ENCODE measurements at places on chromosomes 4 and X. TPM values are rescaled to one million over a fixed set of nuclear protein-coding genes. Genes with fewer than 3 reads are reported as not detected.

The TLL1 gene
- 0.74 TPM for total RNA-seq

The TKTL1 gene
- 18.0 TPM for total RNA-seq

The XAGE2 gene
- total RNA-seq = not detected

The VCX3A gene
- total RNA-seq = not detected

The RNF128 gene
- 0.15 TPM for total RNA-seq

The DOK7 gene
- 35.5 TPM for total RNA-seq

GRCh38 chr4:64497491-64497890 is 88.2 kb upstream of the TECRL start:
- no peak for DNase-seq

DNA sequence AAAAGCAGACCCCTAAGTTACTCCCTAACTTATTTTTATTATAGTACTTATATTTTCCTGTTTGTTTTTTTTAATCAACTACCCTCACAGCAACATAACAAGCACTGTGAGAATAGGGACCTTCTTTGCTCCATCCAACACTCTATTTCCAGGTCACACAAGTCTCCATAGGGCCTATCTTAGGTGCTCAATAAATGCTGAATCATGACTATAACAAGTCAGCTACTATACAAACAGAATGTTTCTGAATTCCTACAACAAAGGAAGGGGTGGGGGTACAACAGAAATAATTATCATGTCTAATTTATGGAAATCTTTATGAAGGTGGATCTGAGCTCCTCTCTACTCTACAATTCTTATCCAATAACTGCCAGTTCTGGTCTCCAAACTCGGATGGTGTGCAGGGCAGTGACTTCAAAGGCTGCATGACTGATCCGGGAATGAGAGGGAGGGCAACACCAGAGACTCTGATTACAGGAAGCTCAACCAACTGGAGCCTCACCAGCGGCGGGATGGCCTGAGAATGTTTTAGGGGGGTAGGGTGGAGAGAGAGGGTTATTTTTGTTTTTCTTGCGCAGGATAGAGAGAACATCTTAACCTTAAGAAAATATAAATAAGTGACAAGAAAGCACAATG is 71.1 kb downstream of the HADH start:
- no peak for DNase-seq

DNA sequence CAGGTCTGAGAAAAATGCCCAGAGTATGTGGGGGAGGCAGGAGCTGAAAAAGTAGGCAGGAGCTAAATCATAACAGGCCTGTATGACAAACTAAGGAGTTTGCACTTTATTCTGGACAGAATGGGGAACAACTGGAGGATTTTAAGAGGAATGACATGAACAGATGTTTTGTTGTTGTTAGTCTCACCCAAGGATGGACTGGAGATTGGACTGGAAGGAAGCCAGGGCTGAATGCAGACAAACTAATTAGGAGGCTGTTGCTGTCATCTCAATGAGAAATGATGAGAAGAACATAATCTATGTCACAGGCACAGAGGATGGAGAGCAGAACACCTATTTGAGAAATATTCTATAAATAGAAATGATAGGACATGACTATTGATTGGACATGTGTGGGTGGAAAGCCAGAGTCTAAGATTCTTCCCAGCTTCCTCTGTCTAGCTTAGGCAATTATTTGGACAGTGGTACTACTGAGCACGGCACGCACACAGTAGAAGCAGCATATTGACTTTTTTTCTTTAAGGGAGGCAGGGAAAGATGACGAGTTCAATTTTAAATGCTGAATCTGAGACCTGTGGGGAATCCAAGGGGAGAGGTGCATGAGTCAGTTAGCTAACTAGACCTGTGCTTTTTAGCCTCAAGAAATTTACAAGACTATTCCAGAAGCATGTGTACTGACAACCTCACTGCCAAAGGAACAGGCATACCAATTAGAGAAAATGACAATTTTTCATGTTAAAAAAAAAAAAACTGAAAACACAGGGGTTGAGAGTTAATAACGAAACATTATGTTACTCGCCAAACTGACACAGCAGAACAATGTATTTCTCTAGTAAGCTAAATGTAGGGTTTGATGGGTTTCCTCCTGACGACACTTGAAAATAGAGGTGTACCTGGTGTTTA is 963 bp upstream of the USO1 start:
- no peak for DNase-seq

GRCh38 chr4:89177807-89178206 is 66.5 kb downstream of the TIGD2 start:
- no peak for DNase-seq

DNA sequence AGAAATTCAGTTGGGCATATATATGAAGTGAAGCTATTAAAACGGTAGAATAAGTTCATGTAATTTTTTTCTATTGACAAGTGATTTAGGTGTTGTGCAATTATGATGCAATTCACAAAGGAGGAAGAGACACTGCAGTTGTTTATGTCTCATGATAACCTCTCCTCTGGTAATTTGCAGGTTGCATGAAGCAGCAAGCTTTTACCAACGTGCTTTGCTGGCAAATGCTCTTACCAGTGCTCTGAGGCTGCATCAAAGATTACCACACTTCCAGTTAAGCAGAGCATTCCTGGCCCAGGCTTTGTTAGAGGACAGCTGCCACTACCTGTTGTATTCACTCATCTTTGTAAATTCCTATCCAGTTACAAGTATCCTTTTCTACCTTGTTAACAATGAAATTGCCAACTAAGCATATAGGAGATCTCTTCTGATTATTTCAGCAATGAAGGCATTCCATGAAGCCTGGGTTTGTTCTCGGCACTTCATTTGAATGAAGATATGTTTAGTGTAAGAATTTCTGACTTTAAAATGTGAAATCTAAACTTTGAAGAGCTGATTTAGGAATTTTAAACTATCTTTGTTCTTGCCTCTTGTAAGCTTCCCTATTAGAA is 3.9 kb downstream of the TMEM33 start:
- no peak for DNase-seq

GRCh38 chr4:76757418-76757939 is 140.5 kb downstream of the SOWAHB start:
- DNase-seq = no peak

- DNase-seq = no peak
Measured at GRCh38 chr4:43356786-43357185, 464.3 kb downstream of the GRXCR1 start.

GRCh38 chr4:121728066-121728465 is 31.3 kb upstream of the ANXA5 start:
- no peak for DNase-seq

GRCh38 chrX:40107291-40108161 is 9.8 kb upstream of the BCOR start:
- DNase-seq = peak; percentile 73

- no peak for DNase-seq
Measured at GRCh38 chr4:185020863-185021761, 2.8 kb downstream of the HELT start.

DNA sequence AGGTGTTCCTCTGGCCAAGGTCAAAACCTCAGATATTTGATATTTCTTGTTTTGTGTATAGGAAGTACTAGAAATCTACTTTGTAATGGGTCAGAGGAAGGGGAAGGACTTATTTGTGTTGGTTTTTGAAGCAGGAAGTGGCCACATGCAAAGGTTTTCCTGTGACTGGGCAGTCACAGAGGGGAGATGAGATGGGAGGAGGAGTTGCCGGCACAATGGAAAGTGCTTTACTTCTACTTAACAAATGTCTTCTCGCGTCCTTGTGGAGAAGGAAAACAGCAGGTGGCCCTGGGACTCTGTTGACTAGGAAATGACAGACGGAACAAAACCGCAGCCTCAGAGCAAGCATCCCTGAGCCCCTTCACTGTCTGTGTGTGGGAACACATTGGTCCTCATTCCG is 46.6 kb downstream of the SHROOM2 start:
- no peak for DNase-seq

- DNase-seq = no peak
Measured at GRCh38 chrX:14056206-14056605, 26.5 kb upstream of the GEMIN8 start.

DNA sequence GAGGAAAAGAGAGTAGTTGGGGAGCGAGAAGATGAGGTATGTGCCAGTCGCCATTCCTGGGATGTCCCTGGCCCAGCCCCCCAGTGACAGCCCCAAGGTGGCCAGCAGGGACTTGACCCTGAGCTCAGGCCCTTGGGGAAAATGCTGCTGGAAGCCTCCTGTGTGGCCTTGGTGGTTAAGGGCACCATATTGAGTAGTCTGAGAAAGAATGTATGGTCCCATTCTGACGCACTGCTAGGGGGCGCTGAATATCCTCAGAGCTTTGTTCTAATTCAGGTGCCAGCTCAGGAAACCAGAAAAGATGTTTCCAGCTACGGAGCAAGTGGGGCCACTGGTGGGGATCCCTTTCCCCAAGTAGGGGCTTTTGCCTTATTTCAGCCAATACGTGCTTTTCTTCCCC is 14.0 kb upstream of the UBA6 start:
- DNase-seq = no peak

GRCh38 chr4:181745933-181746625 is 497.1 kb upstream of the TENM3 start:
- DNase-seq = no peak

GRCh38 chrX:131405497-131405896 is 116.4 kb upstream of the IGSF1 start:
- no peak for DNase-seq
